ENCODE measurements at places on chromosomes 11 and 22. TPM values are rescaled to one million over a fixed set of nuclear protein-coding genes. Genes with fewer than 3 reads are reported as not detected.

Gene C11orf87
- not detected for polyA plus RNA-seq

Gene MOV10L1
- polyA plus RNA-seq = 0.85 TPM

Gene ARHGAP42
- 1.4 TPM for polyA plus RNA-seq

Gene CXCR5
- polyA plus RNA-seq = not detected

Gene NCAM1
- polyA plus RNA-seq = not detected
